Left kidney (tissue), 8 donors: ENCODE measurements at places on chromosomes 1 and 21. TPM values are rescaled to one million over a fixed set of nuclear protein-coding genes. Genes with fewer than 3 reads are reported as not detected.

The PLA2G2C gene
- 0.10 TPM for polyA plus RNA-seq

The DNASE2B gene
- 0.20 TPM for polyA plus RNA-seq

The MAP1LC3C gene
- polyA plus RNA-seq: 1.2 TPM

The RGSL1 gene
- polyA plus RNA-seq: not detected

The KLHDC8A gene
- polyA plus RNA-seq: 2.5 TPM

The LAMB3 gene
- 0.58 TPM for polyA plus RNA-seq

The TNNI3K gene
- 2.6 TPM for polyA plus RNA-seq

The RGS5 gene
- polyA plus RNA-seq: 7.3 TPM

The TBX19 gene
- 4.1 TPM for polyA plus RNA-seq

The FMOD gene
- polyA plus RNA-seq: 46.4 TPM

The OVAAL gene
- not detected for polyA plus RNA-seq

The TSPAN1 gene
- polyA plus RNA-seq: 50.1 TPM

The ADCY10 gene
- 0.83 TPM for polyA plus RNA-seq

The PGLYRP4 gene
- not detected for polyA plus RNA-seq

The S100A14 gene
- polyA plus RNA-seq: 16.8 TPM

The MINDY1 gene
- 47.9 TPM for polyA plus RNA-seq

The NIPAL3 gene
- polyA plus RNA-seq: 23.3 TPM

The AVPR1B gene
- 0.85 TPM for polyA plus RNA-seq

The CYP4A22 gene
- 8.2 TPM for polyA plus RNA-seq

The DMBX1 gene
- not detected for polyA plus RNA-seq

The ZCCHC17 gene
- 53.9 TPM for polyA plus RNA-seq

The ETV3L gene
- polyA plus RNA-seq: not detected

The EDEM3 gene
- 38.3 TPM for polyA plus RNA-seq

The SERBP1 gene
- polyA plus RNA-seq: 417 TPM

The ATXN7L2 gene
- polyA plus RNA-seq: 10.4 TPM
